ENCODE measurements at places on chromosomes 6 and 20.

DNA sequence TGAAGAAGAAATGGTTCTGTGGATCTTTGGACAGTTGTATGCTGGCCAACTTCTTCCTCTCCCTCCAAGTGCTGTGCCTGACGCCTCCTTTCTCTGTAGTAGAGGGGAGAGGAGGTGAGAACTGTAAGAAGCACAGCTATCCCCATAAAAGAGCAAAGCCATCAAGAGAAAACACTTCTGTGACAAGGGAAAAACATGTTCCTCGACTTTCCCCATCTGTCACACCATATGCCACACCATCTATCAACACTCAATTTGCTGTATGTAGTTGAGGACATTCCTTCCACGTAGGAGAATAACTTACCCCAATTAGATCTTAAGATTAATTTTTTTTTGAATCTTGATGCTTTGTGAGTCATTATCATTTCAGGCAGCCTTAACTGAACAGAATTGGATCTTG is 156.2 kb upstream of the PLCB4 start:
- no peak for DNase-seq

GRCh38 chr6:2531426-2532215 is 219.1 kb downstream of the MYLK4 start:
- peak; percentile 58 for DNase-seq

DNA sequence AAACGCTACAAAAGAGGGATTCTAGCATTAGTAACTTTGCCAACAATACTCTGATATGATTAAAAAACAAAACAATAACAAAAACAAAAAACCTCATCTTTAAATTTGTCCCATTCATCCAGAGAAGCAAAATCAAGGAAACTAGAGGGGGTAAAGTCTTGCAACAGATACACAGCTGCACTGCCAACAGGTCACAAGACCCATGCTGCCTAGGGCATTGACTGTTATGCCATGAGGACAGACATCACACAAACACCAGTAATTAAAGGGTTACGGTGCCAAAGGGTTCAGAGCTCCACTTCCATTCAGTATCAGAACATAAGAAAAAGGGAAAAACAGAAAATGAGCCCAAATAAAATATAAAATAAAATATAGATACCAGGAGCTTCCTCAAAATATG is 1.6 kb downstream of the TBC1D20 start:
- DNase-seq = no peak

- no peak for DNase-seq
Measured at GRCh38 chr6:105872249-105872648, 213.9 kb upstream of the PRDM1 start.

DNA sequence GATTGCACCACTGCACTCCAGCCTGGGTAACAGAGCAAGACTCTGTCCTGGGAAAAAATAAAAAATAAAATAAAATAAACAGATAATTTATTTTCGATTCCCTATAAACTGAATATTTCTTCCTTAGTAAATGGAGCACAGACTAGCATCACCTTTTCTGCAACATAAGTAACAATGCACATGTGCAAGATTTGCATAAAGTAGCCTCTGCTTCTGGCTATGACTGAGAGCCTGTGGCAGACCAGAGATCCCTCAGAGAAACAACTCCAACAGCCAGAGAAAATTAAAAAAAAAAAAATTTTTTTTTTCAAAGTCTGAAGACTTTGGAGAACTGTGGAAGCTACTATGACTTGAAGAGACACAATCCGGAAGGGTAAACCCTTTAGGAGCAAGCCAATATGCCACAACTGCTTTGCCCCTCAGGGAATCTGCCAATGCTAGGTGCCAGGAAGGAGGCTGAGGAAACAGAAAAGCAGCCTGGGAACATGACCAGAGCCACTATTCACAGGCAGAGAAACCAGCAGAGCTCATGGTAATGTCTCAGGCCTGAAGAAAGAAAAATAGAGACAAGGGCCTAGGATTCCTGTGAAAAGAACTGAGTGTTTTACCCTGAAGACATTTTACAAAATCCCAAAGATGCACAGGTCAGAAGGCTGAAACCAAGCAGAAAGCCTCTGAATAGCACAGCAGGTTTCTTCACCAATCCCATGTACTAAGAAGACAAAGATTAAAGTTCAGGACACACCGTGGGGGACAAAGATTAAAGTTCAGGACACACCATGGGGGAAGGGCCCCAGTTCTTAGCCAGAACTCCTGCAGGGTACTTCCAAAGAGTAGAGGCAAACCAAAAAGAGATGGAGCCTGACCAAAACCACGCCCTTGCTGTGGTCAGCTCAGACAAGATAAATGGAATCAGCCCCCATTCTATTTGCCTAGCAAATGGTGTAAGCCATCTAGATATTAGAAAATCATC is 25.8 kb downstream of the B4GALT5 start:
- no peak for DNase-seq

- no peak for DNase-seq
Measured at GRCh38 chr6:84953111-84953755, 188.8 kb upstream of the TBX18 start.

DNA sequence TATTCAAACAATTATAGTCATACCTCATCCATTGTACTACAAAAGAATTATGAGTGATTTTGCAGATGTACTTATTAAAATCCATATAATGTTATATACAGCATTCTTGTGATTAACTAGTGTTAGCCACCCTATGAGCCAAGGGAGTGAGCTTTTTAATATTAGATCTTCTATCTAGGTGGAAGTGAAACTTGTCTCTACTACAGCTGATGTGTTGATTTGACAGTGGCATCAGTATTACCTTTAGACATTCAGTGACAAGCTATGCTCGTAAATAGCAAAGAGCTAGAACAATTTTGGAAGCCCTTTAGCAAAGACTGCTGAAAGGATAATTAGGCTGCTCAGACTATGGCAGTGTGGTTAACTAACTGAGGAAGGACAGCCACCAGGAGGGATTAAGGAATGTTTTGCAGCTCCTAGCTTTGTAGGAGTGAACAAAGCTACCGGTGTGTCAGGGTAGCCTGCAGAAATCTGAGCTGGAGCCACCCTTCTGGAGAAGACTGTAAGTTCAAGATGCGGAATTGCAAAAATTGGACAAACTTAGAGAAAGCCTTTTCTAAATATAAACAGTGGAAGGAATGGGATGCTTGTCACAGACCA is 73.7 kb downstream of the AFG1L start:
- DNase-seq = no peak

GRCh38 chr20:51428401-51429143 is 113.9 kb downstream of the NFATC2 start:
- DNase-seq = peak; percentile 32

DNA sequence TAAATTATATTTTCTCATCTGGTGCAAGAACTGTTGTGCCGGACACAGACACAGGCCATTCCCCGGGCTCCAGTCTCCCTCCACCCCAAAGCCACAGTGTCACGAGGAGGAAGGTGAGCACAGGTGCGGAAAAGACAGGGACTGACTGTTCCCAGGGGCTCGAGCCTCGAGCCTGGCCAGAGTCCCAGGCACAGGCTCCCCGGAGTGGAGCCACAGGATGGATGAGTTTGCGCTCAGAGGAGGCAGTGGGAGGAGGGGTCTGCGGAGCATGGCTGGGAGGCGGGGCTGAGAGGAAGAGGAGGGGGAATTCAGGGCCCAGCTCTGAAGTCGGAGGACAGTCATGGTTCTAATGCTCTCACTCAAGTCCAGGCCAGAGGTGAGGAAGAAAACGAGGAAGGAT is 284.8 kb downstream of the SMOC2 start:
- DNase-seq = no peak

DNA sequence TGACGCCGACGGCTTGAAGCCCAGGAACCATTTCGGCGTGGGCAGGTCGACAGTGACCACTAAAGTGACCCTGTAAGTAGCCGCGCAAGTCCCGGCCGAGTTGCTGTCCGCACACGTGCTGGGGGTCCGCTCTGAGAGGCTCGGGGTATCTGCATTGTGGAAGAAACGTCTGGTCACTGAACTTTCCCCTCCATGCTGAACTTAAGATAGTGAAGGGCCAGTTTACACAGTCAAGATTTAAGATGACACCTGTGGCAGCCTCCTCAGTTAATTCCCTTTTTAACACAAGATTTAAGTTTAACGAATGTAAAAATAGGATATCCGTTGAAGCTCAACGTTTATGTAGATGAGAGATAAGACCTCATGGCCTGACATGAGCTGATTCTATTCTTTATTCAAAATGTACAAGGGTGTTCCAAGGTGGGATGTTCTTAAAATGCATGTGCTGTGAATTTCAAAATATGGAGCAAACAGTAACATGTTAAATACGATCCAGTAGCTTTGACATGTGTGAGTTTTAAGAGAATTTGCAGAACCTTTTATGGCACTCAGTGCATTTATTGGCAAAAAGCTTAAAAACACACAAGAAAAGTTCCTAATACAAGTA is 116.2 kb downstream of the RTN4IP1 start:
- DNase-seq = no peak

DNA sequence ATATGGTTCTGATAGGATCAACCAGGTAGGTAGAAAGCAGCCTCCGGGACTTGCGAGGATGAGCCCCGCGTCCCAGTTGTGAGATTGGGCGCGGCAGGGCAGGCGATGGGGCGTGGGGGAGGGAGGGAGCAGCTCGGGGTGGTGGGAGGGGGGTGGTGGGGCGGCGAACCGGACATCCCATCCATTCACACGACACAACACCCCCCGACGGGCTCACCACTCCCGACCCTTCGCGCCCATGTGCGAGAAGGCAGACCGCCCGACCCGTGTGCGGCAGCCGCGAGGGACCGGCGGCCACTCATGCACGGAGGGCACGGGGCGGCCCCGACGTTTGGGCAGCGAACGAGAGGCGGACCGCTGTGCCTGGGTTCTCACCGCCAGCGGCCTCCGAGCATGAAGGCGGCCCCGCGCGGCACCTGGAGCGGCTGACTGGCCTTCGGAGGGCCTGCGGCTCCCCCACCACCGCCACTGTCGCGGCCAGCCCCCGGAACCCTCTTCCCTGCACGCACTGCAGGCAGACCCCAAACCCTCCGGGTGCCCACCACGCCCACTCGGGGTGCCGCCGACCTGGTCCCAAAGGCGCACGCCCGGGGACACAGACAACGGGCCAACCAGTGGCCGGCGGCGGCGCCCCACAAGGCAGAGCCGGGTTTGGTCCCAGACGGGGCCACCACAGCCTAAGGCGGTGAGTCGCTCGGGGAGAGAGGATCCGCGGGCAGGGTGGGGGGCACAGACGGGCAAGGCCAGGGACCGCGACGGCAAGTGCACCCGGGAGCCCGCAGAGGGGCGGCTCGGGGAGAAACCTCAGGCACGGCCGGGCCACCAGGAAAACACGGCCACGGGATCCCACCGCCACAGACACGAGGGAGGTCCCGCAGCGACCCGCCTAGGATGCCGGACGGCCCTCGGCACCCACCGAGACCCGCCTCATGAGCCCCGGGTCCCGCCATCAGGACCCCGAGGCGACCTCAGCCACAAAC is 769.2 kb upstream of the DEFB115 start:
- DNase-seq = no peak

- no peak for DNase-seq
Measured at GRCh38 chr6:46790355-46790874, 2.8 kb upstream of the MEP1A start.

- no peak for DNase-seq
Measured at GRCh38 chr20:46549188-46549972, 1.1 kb downstream of the OCSTAMP start.

GRCh38 chr20:8807480-8808201 is 261.2 kb upstream of the PLCB4 start:
- no peak for DNase-seq

- no peak for DNase-seq
Measured at GRCh38 chr6:124490122-124490521, 472.1 kb upstream of the RNF217 start.

- DNase-seq = peak; percentile 70
Measured at GRCh38 chr6:21589352-21590345, 3.9 kb upstream of the SOX4 start.

GRCh38 chr6:39765508-39766065 is 26.6 kb upstream of the DAAM2 start:
- DNase-seq = no peak

GRCh38 chr6:83636800-83637199 is 72.1 kb downstream of the SNAP91 start:
- no peak for DNase-seq

GRCh38 chr6:168030218-168030746 is 32.8 kb downstream of the KIF25 start:
- DNase-seq = no peak

DNA sequence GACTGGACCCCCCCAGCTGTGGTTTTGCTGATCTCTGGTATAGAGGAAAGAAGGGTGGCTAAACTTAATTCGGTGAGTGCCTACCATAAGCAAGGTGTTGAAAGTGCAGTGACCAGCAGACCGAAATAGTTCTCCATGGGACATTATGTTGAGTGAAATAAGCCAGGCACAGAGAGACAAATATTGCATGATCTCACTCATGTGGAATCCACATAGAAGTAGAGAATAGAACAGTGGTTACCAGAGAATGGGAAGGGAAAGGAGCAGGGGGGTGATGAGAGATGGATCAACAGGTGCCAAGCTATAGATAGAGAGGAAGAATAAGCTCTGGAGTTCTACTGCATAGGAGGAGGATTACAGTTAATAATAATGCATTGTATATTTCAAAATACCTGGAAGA is 9.7 kb upstream of the GCNT2 start:
- no peak for DNase-seq

DNA sequence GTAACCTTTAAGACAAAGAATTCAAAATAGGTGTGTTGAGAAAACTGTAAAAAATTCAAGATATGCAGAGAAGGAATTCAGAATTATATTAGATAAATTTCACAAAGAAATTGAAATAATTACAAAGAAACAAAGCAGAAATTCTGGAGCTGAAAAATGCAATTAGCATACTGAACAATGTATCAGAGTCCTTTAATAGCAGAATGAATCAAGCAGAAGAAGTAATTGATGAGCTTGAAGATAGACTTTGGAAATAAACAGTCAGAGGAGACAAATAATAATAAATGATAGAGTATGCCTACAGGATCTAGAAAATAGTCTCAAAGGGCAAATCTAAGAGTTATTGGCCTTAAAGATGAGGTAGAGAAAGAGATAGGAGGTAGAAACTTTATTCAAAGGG is 131.7 kb downstream of the COL21A1 start:
- DNase-seq = no peak

DNA sequence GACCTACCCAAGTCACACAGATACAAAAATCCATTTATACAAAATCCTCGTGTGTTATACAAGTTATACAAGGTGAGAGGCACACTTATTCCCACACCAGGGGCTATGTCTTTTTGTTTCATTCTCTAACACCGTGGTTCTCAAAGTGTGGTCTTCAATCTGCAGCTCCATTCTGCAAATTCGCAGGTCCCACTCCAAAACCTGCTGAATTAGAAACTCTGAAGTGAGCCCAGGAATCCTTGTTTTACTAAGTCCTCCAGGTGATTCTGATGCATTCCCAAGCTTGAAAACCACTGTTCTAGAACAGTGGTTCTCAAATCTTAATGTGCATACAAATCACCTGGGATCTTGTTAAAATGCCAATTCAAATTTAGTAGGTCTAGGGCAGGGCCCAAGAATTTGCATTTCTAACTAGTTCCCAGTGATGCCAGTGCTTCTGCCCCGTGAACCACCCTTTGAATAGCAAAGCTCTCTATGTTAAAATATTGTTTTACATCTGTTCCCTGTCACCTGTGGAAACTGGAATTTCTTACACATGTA is 35.1 kb downstream of the LRFN2 start:
- no peak for DNase-seq
